Stimulated activated CD8-positive, alpha-beta memory T cell treated with anti-CD3 and anti-CD28 coated beads, Interleukin-4, amount 100 ng/mL, for 4 hours (primary cell): ENCODE measurements at places on chromosomes 13 and 19.

- no peak for DNase-seq
These were observed 55.7 kb downstream of the SPATA13 start for GRCh38 chr13:24216176-24216575.

GRCh38 chr13:42524487-42525034 lies 49.4 kb upstream of the TNFSF11 start:
- no peak for DNase-seq

- DNase-seq, result no peak
These were observed 899 bp downstream of the GIPC3 start for GRCh38 chr19:3586127-3586626.

DNA sequence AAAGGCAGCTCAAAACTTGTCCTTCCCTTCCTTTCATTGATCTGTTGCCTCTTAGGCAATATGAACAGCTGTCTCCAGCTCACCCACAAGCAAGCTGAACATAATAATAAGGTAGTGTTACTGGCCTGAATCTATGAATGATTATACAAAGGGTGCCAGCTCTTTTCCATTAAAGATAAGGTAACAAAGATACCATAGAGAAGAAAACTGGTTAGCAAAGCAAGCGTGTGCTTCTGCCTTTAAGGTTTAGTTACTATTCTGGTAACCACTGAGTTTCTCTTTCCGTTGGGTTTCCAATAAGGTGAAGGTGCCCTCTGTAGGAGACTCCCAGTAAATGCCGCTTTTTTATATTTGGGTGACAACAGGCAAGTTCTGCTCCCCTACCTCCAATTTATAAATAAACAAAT lies 12.1 kb upstream of the DACH1 start:
- no peak for DNase-seq

- DNase-seq, result peak; percentile 46
These were observed 21.2 kb downstream of the PCID2 start for GRCh38 chr13:113187263-113187669.

DNA sequence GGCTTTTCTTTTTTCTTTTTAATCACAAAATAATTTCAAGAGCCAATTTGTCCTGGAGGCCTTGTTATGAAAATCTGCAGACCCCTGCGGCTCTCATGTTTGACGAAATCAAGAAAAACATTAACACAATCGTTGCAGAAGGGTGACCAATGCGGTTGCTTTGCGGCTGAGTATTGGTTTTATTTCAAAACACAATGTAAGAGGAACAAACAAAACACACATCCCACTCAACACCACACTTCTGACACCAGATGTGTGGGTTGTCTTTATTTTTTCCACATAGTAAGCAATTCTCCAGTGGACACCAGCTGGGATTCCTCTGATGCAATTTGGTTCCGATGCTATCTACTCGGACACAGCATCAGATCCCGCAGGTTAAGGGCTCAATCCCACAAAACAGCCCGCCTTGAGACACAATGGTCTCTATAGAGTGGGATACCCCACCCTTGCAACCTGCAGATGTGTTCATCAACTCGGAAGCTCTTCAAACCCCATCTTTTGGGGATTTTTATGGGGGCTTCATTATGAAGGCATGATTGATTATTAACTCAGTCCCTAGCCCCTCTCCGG lies 21.9 kb upstream of the CCDC124 start:
- DNase-seq, result no peak

DNA sequence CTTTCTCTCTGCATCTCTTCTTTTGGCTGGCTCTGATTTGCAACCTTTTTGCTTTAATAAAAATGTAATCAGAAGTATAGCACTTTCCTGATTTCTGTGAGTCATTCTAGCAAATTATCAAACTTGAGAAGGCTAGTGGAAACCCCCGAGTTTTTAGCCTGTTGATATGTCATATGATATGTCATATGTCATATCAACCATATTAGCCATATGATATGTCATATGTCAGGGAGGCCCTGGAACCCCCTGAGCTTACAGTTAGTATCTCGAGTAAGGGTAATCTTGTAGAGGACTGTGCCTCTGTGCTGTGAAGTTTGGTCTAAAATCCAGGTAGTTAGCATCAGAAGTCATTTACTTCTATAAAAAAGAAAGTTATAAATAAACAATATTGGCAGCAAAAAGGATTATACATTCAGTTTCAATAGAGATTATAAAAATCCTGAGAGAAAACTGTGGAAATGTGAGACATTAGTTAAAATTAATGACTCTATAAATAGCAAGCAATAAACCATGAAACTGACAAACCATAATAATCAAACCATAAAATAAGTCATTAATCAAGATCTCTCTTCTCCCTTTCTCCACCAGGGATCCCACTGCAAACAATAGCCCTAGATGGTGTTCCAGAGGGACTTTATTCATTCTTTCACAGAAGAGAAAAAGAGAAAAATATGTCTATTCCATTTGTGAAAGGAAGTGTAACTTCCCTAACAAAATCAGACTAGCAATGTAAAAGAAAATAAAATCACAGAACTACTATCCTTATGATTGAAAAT lies 167.4 kb downstream of the NALCN start:
- DNase-seq, result no peak

DNA sequence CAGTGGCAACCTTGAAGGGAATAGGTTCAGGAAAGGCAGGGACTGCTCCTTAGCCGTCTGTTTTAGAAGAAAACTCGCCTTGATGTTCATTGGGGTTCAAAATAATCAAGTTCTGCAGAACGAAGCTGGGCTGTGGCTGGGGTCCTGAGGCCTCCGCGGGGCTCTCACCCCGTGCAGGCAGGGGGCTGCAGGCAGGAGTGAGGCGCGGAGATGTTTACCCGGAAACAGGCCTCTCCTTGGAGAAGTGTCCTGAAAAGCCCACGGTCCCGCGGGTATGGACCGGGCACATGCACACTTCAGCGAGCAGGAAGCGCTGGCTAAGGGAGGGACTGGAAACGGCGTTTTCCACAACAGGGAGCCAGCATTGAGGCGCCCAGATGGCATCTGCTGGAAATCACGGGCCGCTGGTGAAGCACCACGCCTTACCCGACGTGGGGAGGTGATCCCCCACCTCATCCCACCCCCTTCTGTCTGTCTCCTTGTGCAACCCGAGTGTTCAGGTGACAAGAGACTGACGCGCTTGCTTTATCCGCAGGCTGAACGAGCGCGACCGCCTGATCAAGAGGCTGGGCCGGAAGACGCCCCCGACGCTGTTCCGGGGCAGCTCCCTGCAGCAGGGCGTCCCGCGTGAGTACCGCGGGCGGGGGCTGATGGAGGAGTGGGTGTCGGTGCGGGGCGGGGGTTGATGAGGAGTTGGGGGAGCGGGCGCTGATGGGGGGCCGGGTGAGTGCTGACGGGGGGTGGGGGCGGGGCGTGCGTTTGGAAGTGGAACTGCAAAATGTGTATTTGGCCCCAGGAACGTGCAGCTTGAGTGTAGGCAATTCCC lies 39.6 kb downstream of the SHISA2 start:
- DNase-seq, result peak; percentile 52

GRCh38 chr13:47788844-47789243 lies 212.2 kb downstream of the SUCLA2 start:
- DNase-seq, result no peak

DNA sequence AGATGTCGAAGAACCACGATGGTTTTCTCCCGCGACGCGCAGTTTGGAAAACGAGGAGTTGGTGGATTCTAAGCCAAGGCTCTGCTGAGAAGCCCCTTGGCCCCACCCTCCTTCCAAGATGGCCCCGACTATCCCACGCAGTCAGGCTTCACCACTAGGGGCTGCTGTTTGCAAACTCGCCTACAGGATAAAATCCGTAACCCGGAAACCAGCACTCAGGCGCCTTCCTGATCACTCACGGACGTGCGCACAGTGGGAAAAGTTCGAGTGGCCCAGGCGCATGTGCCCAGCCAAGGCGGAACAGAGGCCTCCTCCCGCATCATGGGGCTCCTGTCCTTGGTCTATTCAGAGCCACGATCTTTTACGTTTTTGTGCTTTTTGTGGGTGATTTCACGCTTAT lies 19.2 kb upstream of the UQCR11 start:
- DNase-seq, result peak; percentile 11
